ENCODE measurements at places on chromosomes 3 and 15.

DNA sequence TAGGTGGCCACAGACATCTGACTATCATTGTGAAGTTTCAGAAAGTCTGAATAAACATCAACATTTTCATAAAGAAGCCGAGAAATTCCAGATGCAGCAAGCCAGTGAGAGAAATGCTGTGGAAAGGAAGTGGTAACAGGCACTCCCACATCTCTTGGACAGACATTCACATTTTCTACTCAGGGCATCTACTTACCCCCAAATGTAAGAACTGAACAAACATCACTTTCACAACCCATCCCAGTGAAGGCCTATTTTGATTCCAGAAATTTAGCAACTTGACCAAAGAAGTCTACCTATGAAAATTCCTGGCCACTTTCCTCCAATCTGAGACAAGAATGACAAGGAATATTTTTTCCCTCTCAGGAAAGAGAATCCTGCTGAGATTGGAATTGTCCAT, 224.8 kb upstream of the DCBLD2 start:
- no peak for DNase-seq

- DNase-seq, result no peak
Observed at GRCh38 chr3:77234004-77234403, 194.1 kb downstream of the ROBO2 start.

GRCh38 chr15:101621961-101622360, 30.2 kb downstream of the TM2D3 start:
- no peak for DNase-seq

- no peak for DNase-seq
Observed at GRCh38 chr15:25886498-25887140, 23.5 kb upstream of the ATP10A start.

DNA sequence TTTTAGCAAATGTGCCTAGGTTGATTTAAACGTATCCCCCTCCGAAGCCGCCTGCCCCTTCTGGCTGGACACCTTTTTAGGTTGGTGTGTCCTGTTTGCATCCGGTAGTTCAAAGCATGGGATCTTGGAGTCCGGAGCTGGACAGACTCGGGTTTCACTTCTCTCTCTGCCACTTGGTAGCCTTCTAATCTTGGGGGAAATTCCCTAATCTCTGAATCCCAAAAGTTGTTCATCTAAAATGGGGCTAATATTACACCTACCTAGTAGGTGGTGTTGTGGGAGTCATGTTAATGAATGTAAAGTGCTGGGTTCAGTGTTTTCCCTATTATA, 760 bp downstream of the FANCI start:
- no peak for DNase-seq

DNA sequence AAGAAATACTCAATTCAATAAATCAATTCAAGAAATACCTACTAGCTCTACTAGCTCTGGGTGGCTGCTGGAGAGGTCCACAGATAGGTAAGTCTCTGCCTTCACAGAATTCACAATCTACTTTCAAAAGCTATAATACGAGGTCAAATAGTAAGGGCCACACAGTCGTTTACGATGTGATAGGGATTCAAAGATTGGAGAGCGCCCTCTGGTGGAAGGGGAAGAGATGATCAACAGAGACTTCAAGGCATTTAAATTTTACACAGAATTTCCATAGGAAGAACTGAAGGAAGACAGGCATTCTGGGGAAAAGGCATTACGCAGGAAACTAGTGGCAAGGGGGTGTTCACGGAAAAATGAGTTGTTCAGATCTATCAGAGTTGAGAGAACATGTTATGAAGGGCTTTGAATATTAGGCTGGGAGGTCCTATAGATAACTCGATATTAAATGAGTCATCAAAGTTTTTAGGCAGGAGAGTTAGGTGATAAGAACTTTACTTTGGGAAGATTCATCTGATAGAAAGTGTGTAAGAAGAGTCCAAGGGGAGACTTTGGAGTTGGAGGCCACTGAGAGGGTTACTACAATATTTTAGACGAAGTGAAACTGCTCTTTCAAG, 128.8 kb downstream of the FRMD5 start:
- peak; percentile 63 for DNase-seq

DNA sequence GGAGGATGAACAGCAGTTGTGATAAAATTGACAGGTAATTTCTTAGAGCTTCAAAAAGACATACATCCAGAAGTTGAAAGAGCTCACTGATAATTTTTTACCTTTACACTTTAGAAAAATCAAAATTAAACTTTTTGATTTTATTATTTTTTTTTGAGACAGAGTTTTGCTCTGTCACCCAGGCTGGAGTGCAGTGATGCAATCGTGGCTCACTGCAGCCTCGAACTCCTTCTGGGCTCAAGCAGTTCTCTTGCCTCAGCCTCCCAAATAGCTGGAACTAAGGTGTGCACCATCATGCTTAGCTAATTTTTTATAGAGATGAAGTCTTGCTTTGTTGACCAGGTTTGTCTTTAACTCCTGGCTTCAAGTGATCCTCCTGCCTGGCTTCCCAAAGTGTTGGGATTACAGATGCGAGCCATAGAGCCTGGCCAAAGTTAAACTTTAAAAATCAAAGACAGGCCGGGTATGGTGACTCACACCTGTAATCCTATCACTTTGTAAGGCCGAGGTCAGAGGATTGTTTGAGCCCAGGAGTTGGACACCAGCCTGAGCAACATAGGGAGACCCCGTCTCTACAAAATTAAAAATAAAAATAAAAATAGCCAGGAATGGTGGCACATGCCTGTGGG, 21.7 kb downstream of the PLA2G4F start:
- DNase-seq, result no peak

GRCh38 chr3:16844791-16845190, 40.0 kb upstream of the PLCL2 start:
- no peak for DNase-seq

DNA sequence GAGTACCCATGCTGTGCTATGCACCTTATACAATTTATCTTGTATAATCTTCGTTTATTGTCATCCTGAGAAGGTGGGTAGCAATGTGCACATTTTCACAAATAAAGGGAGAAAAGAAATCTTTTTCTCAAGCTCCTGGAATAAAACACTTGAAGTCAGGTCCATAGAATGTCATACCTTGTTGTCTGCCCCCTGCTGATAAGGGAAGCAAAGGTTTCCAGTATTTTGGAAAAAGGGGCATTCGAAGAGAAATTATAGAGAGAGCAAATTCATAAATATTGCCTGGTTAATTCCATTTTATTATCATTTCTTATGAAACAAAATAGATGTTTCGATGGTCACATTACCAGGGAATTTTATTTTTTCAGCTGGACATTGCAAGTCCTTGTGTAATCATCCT, 277.8 kb downstream of the RAP2B start:
- no peak for DNase-seq

GRCh38 chr3:11508346-11509172, 135.2 kb downstream of the VGLL4 start:
- DNase-seq, result no peak

- no peak for DNase-seq
Observed at GRCh38 chr15:98844261-98844660, 163.3 kb downstream of the PGPEP1L start.

DNA sequence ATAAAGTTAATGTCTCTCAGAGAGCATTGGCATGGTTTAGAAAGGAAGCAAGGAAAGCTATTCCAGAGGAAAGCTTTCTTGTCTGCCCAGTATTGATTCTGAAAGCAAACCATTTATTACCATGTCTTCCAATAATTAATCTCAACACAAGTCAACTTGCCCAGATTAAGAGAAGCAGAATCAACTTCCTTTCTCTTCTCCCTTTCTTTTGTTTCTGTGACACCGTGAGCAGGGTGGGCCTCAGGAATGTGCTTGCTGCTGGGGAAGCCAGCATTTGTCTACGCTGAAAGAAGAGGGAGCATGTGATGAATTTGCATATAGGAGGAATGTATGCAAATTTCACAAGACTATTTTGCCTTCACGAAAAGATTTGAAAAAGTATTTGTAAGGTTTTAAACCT, 368.6 kb upstream of the ROPN1 start:
- DNase-seq, result no peak

DNA sequence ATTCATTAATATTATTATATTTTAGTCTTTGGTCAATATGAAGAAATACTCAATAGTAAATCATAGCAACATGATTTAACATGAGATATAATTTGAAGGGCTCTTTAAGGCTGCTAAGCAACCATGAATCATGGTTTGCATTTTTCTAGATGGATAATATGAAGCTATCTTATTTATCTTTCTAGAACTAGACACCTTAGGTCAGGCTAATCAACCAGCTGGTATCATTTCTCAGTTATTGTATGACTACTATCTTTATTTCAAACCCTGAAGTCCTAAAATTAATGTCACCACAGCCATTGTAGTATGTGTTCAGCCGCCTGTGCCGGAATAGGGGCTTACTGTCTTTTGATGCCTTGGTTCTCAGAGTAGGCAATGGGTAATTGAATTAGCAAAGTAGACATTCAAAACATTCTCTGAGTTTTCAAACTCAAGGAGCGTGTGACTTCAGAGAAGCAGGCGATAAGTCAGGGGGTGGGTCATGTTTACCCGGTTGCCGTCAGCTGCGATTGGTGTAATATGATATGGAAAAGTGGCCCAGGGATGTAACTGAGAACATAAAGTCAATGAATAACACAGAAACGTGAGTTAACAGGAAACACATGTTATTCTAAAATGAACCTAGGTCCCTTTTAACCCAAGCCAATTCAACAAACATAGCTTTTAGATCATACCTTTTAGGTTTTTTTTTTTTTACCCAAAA, 93.4 kb upstream of the CTDSPL start:
- DNase-seq, result no peak

- DNase-seq, result no peak
Observed at GRCh38 chr3:113804661-113805060, 33.9 kb upstream of the GRAMD1C start.

- no peak for DNase-seq
Observed at GRCh38 chr3:139522421-139522820, 17.1 kb downstream of the RBP1 start.

GRCh38 chr3:181134873-181135272, 145.3 kb upstream of the DNAJC19 start:
- no peak for DNase-seq

GRCh38 chr15:31200735-31201151, 99.2 kb upstream of the TRPM1 start:
- DNase-seq, result peak; percentile 59

DNA sequence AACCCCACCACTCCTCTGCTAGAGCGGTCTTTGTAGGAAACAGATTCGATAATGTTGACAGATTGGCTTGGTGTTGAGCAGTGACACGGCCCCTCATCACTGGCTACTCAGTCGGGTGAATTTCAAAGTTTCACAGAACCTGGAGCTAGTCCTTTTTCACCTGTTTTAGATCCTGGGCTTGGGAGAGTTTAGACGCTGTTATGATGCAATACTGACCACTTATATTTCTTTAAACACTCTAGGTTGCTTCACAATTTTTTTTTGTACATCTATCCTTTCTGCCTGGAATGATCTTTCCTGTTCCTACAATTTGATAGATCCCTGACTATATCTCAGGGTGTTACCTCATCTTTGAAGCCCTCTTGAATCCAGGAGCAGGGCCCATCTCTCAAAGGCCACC, 97.1 kb upstream of the ATP10A start:
- no peak for DNase-seq

DNA sequence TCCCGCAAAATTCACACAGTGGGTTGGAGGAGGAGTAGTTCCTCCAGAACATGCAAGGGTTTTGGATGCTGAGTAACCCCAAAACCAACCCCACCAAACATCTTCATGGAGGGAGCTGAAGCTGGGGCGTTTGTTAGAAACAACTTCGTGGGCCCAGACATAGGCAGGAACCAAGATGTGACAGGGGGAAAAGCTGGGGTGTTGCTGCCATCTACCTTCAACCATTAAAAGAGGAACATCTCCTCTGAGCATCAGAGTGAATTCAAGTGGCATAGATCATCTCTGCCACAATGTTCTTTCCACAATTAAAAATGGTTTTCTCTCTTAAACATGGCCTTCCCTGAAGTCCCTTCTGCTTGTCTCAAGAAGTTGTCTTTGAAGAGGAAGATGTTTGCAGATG, 20.5 kb downstream of the SIDT1 start:
- no peak for DNase-seq

- DNase-seq, result peak; percentile 10
Observed at GRCh38 chr3:52777959-52778805, 783 bp downstream of the ITIH1 start.

DNA sequence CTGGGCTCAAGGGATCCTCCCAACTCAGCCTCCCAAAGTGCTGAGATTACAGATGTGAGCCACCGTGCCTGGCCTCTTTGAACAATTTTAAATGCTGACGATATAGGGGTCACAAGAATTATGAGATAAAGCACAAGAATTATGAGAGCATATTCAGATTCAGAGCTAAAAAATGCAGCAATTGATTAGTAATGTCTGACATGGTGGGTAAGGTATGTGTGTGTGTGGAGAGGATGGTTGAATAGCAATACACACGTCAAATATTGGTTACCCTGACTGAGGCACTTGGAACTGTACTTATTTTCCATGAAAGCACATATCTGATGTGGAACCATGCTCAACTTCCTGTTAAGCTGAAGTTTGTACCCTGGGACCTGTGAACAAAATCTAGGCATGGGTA, 115.6 kb downstream of the EOMES start:
- DNase-seq, result no peak

GRCh38 chr3:46931631-46932331, 44.8 kb downstream of the CCDC12 start:
- no peak for DNase-seq

DNA sequence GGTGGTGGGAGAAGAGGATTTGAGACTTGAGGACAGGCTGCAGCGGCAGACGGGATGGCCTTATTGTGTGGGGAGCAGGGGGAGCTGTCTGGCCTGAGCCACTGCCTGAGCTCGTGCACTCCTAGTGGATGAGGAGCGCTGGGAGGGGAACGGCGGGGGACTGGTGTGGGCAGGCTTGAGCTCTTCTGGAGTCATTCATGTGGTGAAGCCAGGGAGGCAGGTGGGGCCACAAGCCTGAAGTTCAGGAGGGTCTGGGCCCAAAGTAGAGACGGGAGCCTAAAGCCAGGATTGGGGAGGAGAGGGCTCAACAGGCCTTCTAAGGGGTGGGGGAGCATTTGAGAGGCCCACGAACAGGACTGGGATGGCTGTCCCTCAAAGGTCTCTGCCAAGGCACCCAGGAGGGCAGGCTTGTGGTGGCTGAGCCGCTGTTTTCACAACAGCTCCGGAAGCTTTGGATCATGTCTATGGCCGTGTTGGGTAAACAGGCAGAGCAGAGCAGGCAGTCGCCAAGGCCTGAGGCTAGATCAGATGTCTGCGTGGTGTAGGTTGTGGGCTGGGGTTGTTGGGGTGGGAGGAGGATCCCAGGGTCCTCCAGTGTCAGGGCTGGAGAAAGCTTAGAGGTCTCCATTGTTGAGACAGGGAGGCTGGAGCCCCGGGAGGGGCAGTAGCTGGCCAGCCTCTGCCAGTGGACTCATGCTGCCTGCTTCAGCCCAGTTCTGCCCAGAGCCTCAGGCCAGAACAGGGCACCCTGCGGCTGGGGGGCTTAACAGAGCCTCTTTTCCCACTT, 8.2 kb downstream of the PRKCD start:
- no peak for DNase-seq

DNA sequence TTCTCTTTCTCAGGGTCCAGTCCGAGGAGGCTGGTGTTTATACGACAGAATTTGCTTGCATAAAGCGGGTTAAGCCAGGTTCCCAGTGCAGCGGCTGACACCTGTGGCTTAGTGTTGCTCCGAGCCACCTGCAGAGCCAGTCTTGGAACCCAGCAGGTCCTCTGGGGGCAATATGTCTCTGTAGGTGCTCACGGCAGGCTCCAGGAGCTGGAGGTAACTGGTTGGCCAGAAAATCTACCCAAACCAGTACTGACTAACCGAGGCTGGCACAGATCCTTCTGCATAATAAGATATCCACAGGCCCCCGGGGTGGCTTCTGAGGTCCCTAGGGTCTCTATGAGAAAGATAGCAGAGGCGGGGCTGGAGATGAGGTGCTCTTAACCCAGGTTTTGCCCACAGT, 3.2 kb downstream of the MGLL start:
- no peak for DNase-seq

GRCh38 chr3:114155370-114155821, 23.5 kb downstream of the DRD3 start:
- peak; percentile 29 for DNase-seq

All from stimulated activated CD4-positive, alpha-beta T cell treated with anti-CD3 and anti-CD28 coated beads, Interleukin-2, amount 100 ng/mL, for 24 hours (primary cell).